ENCODE measurements at places on chromosomes 12 and 14.

DNA sequence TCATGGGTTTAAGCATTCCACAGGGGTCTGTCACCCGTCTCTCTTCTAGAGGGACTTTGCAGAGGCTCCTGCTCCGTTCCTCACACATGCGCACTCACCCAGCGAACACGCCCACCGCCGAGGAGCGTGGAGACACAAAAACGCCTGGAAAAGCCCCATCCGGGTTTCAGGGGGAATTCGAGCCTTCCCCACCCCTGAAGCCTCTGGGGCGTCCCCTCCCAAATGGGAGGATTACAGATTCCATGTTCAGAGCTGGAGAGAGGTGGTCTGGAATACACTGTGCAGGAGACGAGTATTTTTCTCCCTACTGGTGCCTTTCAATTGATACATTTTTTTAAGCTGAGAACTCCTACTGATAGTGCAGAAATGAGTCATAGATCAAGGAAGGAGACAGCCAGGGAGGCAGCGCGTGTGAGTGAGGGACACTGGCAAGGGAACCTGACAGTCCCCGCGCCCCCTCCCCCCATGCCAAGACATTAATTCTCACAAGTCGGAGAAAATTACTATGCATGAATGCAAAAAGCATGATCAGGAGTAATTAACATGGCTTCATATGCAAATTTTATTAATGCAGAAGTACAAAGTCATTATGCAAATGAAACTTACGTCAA lies 36.9 kb downstream of the BCL11B start:
- no peak for DNase-seq

- DNase-seq = no peak
These were observed 37.4 kb downstream of the SH2B3 start for GRCh38 chr12:111443086-111443485.

DNA sequence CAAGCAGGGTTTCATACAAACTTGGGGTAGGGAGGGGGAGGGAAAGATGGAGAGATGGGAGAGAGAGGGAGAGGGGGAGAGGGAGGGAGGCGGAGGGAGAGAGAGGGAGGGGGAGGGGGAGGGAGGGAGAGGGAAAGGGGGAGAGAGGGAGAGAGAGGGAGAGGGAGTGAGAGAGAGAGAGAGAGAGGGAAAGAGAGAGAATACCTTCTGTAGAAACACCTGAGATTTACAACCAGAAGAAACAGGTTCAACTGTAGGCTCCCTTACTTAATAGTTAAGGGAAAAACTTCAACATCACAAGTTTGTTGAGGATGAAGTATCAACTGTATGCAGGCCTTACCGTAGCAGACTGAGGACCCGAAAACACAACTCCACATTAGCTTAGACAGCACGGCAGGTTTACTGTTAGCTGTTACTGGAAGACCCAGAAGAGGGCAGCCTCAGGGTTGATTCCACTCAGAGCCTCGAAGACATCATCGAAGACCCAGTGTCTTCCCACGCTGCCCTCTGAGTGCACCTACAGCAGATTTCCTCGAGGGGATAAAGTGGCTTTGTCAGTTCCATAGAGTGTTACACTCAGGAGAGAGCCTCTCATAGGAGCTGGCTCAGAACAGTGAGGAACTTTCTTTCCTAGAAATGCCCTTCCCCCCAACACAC lies 72.4 kb downstream of the NT5DC3 start:
- DNase-seq = no peak

- no peak for DNase-seq
These were observed 590.5 kb upstream of the ATP2B1 start for GRCh38 chr12:90299121-90299520.

GRCh38 chr14:103542605-103543088 lies 13.7 kb downstream of the TRMT61A start:
- no peak for DNase-seq

Measured in germinal center (tissue), 1 donor.